Peyer's patch (tissue), 4 donors: ENCODE measurements at places on chromosomes 3 and 15. TPM values are rescaled to one million over a fixed set of nuclear protein-coding genes. Genes with fewer than 3 reads are reported as not detected.

- no peak for DNase-seq
- no peaks in the 10 kb centered on the region for H3K36me3 ChIP-seq
- H3K4me3 ChIP-seq = no peak overlapping the region
- no peaks in the 10 kb centered on the region for H3K27me3 ChIP-seq
Measured at GRCh38 chr15:80480909-80481308, 76.7 kb downstream of the ARNT2 start.

DNA sequence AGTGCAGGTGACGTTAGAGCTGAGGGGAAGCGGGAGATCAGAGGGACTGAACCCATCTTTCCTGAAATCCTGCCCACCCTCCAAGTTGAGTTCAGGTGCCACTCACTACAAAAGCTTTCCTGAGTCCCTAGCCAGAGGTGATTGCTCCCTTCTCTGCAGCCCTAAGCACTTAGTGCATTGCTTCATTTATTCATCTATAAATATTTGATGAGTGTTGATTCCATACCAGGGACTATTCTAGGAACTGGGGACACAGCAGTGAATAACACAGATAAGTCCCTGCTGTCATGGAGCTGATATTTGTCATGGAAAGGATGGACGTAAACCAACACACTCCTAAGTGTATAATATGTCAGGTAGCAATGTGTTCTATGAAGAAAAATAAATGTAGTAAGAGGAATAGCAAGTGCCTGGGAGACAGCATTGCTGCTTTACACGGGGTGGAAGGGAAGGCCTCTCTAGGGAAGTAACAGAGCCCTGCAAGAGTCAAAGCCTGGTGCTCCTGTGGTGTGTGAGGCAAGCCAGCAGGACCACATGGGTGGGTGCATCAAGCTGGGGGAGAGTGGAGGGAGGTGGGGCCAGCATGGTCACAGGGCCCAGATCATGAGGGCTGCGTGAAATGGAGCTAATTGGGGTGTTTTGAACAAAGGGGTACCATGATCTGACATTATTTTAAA lies 18.6 kb downstream of the ALPK3 start:
- no peaks in the 10 kb centered on the region for H3K4me1 ChIP-seq
- no peaks in the 10 kb centered on the region for H3K27me3 ChIP-seq
- no peaks in the 10 kb centered on the region for H3K36me3 ChIP-seq
- no peak for DNase-seq
- H3K4me3 ChIP-seq = no peak overlapping the region

GRCh38 chr15:91941871-91942658 lies 88.6 kb downstream of the SLCO3A1 start:
- no peak overlapping the region for H3K27ac ChIP-seq
- H3K4me1 ChIP-seq = peaks cover 32% of the 10 kb centered on the region
- H3K4me3 ChIP-seq = no peak overlapping the region
- H3K27me3 ChIP-seq = no peaks in the 10 kb centered on the region

GP9 gene
- not detected for total RNA-seq

EBLN2 gene
- 8.2 TPM for total RNA-seq

DNA sequence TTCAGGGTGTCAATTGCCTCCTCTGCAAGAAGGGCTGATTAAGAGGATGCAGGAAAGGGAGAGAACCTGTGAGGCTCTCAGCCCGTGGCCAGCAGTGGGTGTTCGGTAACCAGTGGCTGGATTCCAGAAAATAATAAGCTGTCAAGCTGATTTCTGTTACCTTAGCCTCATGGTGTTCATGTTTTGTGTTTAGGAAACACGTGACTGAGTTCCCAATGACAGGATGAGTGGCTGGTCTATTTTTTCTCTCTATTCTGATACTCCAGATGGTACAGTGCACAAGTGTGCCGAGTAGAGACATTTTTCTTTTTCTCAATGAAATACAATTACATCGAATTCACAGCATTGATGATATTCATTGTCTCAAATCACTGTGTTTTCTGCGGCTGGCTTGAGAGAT lies 43.6 kb downstream of the EDEM1 start:
- no peak for DNase-seq
- H3K27me3 ChIP-seq = no peaks in the 10 kb centered on the region
- no peak overlapping the region for H3K27ac ChIP-seq
- no peaks in the 10 kb centered on the region for H3K4me1 ChIP-seq
- no peak overlapping the region for H3K4me3 ChIP-seq
- H3K36me3 ChIP-seq = no peaks in the 10 kb centered on the region

GRCh38 chr3:132232231-132232792 lies 84.9 kb upstream of the ACP3 start:
- H3K4me1 ChIP-seq = no peaks in the 10 kb centered on the region
- no peak overlapping the region for H3K4me3 ChIP-seq
- no peaks in the 10 kb centered on the region for H3K36me3 ChIP-seq
- no peak for DNase-seq
- no peak overlapping the region for H3K27ac ChIP-seq

DNA sequence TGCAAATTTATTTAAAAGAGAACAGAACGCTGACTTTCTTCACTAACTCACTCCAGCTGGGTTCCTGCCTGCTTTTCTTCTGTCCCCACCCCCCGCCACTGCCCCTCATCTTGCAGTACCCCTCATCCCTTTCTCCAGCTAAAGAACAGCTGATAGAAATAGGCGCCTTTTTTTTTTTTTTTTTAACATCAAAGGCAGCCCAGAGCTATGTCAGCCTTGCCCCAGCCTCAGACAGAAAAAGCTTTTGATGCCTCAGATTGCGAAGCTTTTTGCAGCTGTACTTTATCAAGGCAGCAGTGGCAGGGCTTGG lies 1.8 kb downstream of the CADPS start:
- H3K36me3 ChIP-seq = no peaks in the 10 kb centered on the region
- H3K27me3 ChIP-seq = no peaks in the 10 kb centered on the region
- peak overlapping the region; percentile 73 for H3K27ac ChIP-seq
- H3K4me1 ChIP-seq = peaks cover 2% of the 10 kb centered on the region
- peak overlapping the region; percentile 32 for H3K4me3 ChIP-seq

- no peaks in the 10 kb centered on the region for H3K36me3 ChIP-seq
- no peak overlapping the region for H3K27ac ChIP-seq
- no peak for DNase-seq
Measured at GRCh38 chr15:35061825-35062737, 23.0 kb downstream of the NANOGP8 start.
